Neural crest cell (in vitro differentiated cells): ENCODE measurements at places on chromosomes 1 and 21.

GRCh38 chr1:94608852-94609530, 67.4 kb upstream of the F3 start:
- no peak for DNase-seq

- DNase-seq, result no peak
Observed at GRCh38 chr1:173507847-173508209, 30.7 kb downstream of the PRDX6 start.

- DNase-seq, result no peak
Observed at GRCh38 chr21:39713905-39714304, 31.1 kb upstream of the IGSF5 start.

GRCh38 chr1:66415281-66415680, 118.7 kb upstream of the SGIP1 start:
- DNase-seq, result no peak

GRCh38 chr1:42529724-42530181, 66.7 kb downstream of the CCDC30 start:
- DNase-seq, result no peak

- DNase-seq, result no peak
Observed at GRCh38 chr21:33835920-33836319, 79.7 kb downstream of the ATP5PO start.

DNA sequence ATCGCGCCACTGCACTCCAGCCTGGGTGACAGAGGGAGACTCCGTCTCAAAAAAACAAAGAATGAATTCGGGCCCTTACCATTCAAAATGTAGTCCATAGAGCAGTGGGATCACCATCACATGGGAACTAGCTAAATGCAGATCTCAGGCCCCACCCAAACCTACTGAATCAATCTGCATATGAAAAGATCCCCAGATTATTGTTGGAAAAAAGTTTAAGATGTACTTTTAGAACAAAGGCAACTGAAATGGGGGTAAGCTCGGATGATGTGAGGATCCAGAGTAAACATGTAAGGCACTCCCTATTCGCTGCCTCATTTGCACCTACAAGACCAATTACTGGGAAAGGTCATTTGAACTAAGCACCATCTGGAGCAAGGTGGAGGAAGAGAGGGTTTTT, 803 bp upstream of the FLAD1 start:
- DNase-seq, result no peak

- no peak for DNase-seq
Observed at GRCh38 chr1:114521396-114522263, 10.6 kb upstream of the TRIM33 start.

GRCh38 chr1:174217787-174218574, 58.7 kb downstream of the RABGAP1L start:
- no peak for DNase-seq

GRCh38 chr21:46551636-46552241, 53.1 kb downstream of the S100B start:
- no peak for DNase-seq

- DNase-seq, result peak; percentile 68
Observed at GRCh38 chr1:148334339-148335130, 148.6 kb downstream of the PPIAL4G start.

- DNase-seq, result no peak
Observed at GRCh38 chr1:151455966-151456365, 3.3 kb downstream of the POGZ start.

GRCh38 chr1:182484531-182485257, 34.7 kb downstream of the RGSL1 start:
- DNase-seq, result no peak

DNA sequence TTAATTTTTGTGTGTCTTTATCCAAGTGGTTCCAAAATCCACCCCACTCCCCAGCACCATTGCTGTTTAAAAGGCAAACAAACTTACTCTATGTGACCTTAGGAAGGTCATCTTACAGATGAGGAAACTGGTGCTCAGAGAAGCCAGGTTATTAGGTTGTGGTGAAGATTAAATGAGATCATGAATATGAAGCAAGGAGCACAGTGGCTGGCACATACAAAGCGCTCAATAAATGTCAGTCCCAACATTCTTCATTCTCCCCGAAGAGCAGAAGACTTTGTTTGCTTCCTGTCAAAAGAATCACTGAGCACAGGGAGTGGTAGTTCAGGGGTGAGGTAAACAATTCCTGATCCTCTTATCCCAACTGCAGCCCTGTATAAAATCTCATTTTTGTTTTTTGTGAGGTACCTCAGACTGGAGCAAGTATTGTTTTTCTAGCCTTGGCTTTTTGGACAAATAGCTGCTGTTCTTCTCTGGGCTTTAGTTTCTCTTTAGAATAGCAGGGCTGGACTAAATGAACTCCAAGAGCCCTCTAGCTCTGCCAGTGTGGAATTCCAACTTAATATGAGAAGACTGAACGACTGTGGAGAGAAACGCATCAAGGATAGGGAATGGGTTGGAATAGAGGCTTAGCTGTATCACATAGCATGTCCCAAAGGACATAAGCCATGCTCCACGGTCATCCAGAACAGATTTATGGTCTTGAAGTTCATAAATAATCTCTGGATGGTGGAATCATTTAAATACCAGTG, 455.3 kb upstream of the USP24 start:
- no peak for DNase-seq

DNA sequence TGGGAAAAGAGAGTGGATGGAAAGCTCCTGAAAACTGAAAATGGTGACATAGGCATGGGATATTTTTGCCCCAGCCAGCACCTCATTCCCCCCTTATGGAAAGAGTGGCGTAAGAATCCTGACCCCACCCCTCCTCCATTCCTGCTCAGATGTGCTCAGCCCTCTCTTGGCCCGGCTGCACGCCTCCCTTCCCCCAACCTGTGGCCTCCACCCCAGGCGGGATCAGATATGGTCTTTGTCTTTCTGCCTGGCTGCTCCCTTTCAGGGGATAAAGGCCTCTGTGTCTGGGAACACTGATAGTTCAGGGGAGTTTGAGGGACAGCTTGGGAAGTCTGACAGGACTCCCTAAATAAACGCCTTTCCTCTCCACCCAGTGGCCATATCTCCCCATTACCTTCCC, 49.8 kb downstream of the KIRREL1 start:
- peak; percentile 54 for DNase-seq
